GM18507 (cell line): ENCODE measurements at places on chromosomes 6 and 20.

DNA sequence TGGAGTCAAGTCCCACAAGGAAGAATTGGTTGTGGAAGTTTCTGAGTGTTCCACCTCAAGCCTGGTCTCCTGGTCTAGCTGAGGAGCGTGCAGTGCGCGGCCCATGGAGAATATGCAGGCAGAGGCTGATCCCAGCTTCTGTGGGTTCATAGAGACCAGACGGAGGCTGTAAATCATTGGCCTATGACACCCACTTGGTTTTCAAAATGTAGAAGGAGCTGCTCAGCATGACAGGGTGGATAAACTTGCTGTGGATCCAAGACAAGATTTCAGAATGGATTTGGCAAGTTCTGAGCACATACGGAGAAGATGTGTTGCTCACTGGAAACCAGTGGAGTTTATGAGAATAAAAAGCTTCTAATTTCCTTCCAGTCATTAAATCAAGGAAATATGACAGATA lies 744 bp downstream of the KIF25 start:
- DNase-seq: no peak

DNA sequence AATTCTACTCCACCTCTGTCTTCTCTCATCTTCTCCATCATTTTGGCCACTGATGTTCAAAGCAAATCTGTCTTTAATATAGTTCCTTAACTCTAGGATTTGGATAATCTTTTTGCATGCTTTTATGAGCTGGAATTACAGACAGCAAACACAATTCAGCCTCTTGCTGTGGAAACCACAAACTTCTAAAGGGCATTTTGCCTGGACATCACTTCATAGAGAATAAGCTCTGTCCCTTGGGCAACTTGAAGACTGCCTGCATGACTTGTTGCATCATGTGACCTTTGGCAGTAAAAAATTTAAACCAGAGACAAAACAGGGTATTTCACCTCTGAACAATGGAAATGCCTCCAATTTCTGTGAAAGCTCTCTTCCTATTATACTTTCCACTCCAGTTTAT lies 74.1 kb upstream of the HDDC2 start:
- DNase-seq: no peak

DNA sequence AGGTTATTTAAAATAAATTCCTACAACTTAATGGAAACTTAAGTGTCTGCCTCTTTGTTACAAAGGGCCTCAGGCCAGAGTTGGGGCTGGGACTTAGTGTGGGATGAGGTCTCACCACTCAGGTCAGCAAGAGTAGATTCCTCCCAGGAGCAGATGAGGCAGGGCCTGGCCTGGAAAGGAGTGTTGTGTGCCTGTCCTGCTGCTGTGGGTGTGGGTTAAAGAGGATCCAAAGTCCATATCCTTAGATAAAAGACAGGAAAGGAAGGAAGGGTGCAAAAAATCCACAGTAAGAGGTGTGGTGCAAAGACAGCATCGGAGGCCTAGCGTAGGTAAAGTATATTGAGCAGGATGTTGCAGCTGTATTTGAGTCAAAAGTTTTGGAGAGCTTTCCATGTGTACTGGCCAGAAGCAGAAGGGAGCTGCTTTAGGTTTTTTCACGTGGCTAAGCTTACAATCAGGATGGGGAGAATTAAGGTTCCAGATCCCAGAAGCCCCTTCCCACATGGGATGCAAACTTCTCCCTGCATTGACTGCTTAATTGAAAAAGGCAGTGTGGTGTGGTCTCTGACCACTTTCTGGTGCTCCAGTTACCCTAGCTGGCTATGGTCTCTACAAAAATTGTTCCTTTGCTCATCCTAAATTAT lies 12.8 kb upstream of the PLCG1 start:
- DNase-seq: no peak

GRCh38 chr20:57727863-57728262 lies 18.0 kb upstream of the PMEPA1 start:
- DNase-seq: no peak

DNA sequence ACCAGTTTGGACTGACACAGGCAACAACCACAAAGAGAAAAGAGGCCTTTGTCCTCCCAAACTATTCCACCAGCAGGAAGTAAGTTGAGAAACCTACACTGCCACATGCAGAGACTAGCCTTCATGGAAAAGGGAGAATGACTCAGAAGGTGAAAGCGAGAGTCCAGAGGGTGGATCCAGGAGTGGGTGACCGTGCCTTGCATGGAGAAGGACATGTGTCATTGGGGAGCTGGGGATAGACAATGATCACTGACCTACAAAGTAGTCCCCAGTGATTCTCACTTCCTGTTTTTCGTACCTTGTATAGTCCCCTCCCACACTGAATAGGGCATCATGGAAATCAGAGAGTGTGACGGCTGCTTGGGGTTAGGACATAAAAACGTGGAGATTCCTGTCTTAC lies 91.9 kb downstream of the MYLK4 start:
- DNase-seq: no peak
